GM23338 (cell line): ENCODE measurements at places on chromosomes 4 and X.

- DNase-seq: peak; percentile 69
Observed at GRCh38 chr4:24736066-24736465, 59.3 kb upstream of the SOD3 start.

DNA sequence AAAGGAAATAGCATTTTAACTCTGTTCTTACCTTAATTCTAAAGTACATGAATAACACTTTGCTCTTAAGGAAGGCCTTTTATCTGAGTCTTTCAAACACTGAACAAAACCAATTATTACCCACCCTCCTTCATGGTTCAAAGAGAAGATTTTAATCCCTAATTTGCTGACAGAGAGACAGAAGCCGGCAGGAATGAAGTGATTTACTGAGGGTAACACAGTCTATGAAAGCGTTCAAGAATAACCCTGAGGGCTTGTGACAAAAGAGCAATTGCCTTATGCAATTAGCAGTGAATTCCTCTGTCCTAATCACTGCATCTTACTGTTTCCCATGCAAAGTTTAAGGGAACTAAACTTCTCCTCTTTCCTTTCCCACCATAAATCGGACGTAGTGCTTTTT, 144.1 kb downstream of the PACRGL start:
- DNase-seq: no peak

GRCh38 chr4:158208963-158209640, 1.2 kb upstream of the TMEM144 start:
- peak; percentile 14 for DNase-seq

DNA sequence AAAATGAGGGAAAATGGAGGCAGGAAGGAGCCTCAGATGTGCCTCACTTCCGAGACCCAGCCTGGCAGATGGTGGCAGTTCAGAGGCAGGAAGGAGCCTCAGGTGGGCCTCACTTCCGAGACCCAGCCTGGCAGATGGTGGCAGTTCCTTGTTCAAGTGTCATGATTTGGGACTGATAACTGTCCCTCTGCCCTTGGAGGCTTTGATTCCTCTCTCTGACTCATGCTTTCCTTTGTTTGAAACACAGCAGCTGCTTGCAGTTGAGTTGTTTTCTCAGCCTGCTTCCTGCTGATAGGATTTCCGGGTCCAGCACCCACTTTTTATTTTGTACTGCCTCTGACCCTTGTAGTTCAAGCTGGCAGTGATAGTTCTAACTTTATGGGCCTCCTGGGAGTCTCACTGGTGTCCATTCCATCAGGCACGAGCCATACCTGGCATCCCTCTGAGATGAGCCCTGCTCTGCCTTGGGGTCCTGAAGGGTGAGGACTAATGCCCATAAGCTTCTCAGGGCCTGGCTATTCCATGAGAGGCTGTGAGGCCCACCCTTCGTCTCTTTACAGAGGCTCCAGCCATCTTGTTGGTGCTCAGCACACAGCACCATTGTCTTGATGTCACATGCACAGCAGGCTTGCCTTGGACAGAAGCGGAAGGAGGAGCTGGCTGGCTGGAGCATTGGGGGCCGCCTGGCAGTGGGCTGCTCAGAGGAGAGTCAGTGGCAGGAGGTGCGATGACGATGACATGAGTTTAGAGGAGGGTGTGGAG, 13.0 kb downstream of the RGS12 start:
- DNase-seq: no peak

DNA sequence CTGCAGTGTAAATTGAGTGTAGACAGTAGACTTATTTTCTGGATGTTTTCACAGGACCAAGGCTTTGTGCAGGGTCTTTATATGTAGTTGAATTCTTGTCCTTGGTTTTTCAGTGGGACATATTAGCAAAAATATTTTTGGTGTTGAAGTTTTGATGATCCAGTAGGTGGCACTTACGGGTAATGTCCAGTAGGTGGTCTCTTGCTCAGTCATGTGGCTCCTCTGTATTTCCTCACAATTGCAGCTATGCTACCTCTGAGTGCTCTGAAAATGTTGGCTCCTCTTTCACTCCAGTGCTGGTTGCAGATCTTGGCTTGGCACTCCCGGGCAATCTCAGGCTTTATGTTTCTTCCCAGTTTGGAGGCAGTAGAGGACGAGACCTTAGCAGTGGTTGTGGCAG, 419.8 kb upstream of the AMOT start:
- DNase-seq: peak; percentile 60

- DNase-seq: peak; percentile 32
Observed at GRCh38 chr4:139015948-139016471, 429 bp downstream of the NOCT start.

DNA sequence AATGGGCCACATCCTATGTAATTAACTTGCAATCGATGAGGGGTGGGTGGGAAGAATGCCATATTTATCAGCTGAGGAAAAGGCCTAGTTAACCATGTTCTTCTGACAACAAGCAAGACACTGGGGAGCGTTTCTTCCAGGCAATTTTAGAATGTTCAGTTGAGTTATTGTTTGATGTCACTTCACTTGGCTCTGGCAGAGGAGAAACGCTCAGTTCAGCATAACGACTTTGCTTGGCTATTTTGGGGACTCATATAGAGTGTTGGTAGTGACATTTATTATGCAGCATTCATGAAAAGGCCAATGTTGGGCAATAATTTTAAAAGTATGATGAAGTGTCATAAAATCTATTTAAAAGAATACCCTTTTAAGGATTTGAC, 648 bp downstream of the SYNPO2 start:
- no peak for DNase-seq

DNA sequence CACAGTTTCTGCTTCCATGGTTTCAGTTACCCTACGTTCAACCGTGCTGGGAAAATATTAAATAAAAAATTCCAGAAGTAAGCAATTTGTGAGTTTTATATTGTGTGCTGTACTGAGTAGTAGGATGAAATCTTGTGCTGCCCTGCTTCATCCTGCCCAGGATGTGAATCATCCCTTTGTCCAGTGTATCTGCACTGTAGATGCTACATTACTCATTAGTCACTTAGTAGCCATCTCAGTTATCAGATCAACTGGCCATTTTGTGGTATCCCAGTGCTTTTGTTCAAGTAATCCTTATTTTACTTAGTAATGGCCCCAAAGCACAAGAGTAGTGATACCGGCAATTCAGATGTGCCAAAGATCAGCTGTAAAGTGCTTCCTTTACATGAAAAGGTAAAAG, 97.9 kb downstream of the COX18 start:
- no peak for DNase-seq

DNA sequence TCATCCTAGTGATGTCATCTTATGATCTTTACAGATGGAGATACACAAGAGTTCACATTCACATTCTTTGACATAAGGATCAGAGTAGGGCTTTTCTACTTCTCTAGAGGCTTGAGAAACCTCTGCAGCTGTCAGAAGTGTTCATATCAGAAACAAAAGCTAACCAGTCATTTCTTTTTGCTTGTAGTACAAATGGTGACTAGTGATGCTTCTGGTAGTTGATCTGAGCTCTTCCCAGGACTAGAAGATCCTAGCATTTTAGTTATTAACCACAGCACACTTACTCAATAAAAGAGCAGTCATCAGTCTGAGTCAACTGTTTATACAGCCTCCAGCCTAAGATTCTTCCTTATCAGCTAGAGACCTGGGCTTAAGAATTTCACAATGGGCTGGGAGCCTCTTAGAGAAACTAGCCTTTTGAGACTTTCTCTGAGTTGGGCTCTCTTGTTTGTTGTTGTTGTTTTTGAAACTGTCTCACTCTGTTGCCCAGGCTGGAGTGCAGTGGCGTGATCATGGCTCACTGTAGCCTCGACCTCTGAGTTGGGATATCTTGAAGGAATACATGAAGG, 84.1 kb downstream of the TMEM164 start:
- peak; percentile 8 for DNase-seq

DNA sequence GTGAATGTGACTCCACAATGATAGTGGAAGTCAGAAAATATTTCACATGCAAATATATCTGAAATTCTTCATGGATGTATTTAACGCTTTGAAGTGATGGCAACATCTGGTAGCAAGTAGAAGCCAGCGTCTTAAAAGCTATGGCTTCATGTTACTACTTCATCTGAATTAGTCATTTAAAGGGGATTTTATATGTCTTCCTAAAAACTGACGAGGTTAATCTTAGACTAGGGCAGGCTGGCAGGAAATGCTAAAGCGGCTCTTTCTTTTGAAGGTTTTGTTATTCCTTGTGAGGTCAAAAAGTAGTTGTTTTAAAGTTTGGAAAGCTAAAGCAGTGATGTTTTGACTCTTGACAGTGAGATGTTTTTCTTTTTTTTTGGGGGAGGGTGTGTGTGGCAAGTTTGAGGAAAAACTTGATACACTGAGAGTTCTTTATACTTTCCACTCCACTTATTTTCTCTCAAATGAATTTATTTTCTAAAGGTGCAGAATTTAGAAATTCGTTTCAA, 22.6 kb downstream of the PLS3 start:
- peak; percentile 9 for DNase-seq
